ENCODE measurements at places on chromosomes 16 and 17. TPM values are rescaled to one million over a fixed set of nuclear protein-coding genes. Genes with fewer than 3 reads are reported as not detected.

- H3K4me3 ChIP-seq = no peak overlapping the region
- H3K27ac ChIP-seq = no peak overlapping the region
- H3K36me3 ChIP-seq = no peaks in the 10 kb centered on the region
- no peak for DNase-seq
- no peaks in the 10 kb centered on the region for H3K4me1 ChIP-seq
- H3K27me3 ChIP-seq = peaks cover 20% of the 10 kb centered on the region
These were observed 46.4 kb upstream of the PIK3R6 start for GRCh38 chr17:8913879-8914278.

GRCh38 chr16:212999-213398 lies 16.2 kb downstream of the LUC7L start:
- H3K27me3 ChIP-seq = no peaks in the 10 kb centered on the region
- H3K36me3 ChIP-seq = peaks cover 96% of the 10 kb centered on the region
- H3K4me3 ChIP-seq = no peak overlapping the region
- no peak for DNase-seq
- H3K27ac ChIP-seq = no peak overlapping the region

DNA sequence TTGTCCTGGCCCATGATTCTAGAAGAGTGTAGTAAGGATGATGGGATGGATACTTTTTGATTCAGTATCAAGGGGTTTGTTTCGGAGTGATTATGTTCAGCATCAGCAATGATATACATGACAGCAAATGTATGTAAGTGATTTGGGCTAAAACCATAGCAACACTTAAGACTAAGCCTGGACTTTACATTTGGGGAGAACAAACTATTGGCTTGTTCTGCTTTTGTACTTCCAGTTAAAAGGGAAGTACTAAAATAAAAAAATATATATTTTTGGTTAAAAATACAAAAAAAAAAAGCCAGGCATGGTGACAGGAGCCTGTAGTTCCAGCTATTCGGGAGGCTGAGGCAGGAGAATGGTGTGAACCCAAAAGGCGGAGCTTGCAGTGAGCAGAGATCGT lies 20.5 kb upstream of the DHX8 start:
- DNase-seq = no peak
- no peaks in the 10 kb centered on the region for H3K36me3 ChIP-seq
- H3K4me3 ChIP-seq = no peak overlapping the region
- H3K27ac ChIP-seq = no peak overlapping the region
- H3K4me1 ChIP-seq = peaks cover 32% of the 10 kb centered on the region
- no peaks in the 10 kb centered on the region for H3K27me3 ChIP-seq

GRCh38 chr17:16442141-16442540 lies 26.8 kb downstream of the TRPV2 start:
- H3K36me3 ChIP-seq = peaks cover 49% of the 10 kb centered on the region
- no peak overlapping the region for H3K4me3 ChIP-seq
- no peaks in the 10 kb centered on the region for H3K27me3 ChIP-seq
- no peak overlapping the region for H3K27ac ChIP-seq

DNA sequence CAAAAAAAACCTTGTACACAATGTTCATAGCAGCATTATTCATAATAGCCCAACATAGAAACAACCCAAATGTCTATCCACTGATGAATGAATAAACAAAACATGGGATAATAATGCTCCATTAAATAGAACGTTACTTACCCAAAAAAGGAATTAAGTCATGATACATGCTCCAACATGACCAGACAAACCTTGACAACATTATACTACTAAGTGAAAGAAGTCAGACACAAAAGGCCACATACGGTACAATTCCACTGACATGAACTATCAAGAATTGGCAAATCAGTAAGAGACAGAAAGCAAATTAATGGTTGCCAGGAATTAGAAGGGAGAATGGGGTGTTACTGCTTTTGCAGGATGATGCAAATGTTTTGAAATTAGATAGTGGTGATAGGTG lies 193.8 kb upstream of the SHISA6 start:
- no peaks in the 10 kb centered on the region for H3K36me3 ChIP-seq
- H3K27ac ChIP-seq = no peak overlapping the region
- no peaks in the 10 kb centered on the region for H3K27me3 ChIP-seq
- no peak for DNase-seq
- no peaks in the 10 kb centered on the region for H3K4me1 ChIP-seq

BRD7 gene
- total RNA-seq = 53.1 TPM

DNA sequence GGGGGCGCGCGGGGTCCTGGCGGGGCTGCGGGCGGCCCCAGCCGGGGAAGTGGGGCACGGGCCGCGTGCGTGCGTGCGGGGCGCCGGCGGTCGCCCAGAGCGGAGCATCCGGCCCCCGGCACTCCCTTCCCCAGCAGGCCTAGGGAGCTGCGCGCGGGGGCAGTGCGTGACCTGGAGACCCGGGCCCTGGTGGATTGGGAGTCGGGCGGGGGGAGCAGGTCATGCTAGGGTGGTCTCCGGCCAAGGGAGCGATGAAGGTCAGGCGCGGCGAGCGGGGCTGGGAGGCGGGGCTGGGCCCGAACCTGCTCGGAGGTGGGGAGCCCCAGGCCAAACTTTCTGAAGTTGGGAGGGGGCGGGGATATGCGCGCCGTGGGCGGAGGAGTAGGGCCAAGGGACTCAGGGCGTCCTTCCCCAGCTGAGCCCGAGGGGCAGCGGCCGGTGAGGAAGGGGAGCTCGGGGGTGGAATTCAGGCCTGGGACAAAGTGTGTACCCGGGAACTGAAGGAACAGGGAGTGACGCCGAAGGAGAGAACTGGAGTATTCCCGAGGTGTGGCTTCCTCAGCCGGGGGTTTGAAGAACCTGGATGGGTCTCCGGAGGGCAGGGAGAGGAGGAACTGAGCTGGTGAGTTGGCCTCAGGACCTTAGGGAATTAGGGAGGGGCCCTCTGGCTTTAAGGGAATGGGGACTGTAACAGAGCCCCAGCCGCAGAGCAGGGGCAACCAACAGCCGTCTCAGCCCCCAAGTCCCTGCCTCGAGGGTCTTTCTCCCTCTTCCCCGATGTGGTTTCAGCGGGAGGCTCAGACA lies 589 bp downstream of the XYLT2 start:
- H3K36me3 ChIP-seq = no peaks in the 10 kb centered on the region
- peaks cover 34% of the 10 kb centered on the region for H3K4me1 ChIP-seq
- H3K4me3 ChIP-seq = peak overlapping the region; percentile 74
- peak; percentile 79 for DNase-seq

DNA sequence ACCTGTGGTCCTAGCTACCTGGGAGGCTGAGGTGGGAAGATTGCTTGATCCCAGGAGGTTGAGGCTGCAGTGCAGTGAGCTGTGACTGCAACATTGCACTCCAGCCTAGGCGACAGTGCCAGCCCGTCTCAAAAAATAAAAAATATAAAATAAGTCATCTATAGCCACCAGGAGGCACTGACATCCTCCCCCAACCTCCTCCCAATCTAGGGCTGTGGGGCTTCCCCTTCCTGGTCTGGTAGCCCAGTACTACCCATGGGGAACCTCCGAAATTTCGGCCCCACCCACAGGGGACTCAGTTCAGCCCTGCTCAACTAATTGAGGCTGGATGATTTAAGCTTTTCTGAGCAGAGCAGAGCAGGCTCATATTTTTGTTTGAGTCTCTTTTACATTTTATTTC lies 3.2 kb downstream of the ZSCAN10 start:
- H3K4me3 ChIP-seq = no peak overlapping the region
- DNase-seq = no peak
- no peak overlapping the region for H3K27ac ChIP-seq
- H3K36me3 ChIP-seq = no peaks in the 10 kb centered on the region
- H3K4me1 ChIP-seq = peaks cover 14% of the 10 kb centered on the region

DNA sequence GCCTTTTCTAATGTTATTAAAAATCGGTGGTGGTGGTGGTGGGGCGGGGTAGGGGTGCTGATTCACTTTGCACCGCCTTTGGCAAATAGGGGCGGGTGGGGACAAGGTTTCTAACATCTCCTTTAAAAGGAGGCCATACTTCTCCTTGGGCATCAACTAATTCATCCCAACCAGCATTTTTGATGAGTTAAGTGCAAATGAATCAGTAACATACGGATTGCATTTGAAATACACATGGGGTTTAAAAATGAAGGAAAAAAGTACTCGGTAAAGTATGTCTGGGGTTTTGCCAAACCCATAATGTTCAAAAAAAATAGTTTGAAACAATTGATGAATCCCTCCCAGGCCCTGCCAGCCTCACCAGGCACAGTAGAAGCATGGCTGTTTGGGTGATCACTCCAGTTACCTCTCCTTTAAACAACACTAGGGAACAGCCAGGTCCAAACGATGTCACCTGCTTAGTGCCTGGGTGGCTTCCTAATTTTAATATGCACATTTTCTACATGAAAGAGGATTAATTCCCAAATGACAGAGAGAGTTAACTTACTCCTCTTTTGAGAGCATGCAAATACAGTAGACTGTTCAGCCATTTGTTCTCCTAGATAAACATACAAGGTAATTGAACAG lies 107.2 kb downstream of the ANKFN1 start:
- no peaks in the 10 kb centered on the region for H3K36me3 ChIP-seq
- H3K4me3 ChIP-seq = no peak overlapping the region
- no peaks in the 10 kb centered on the region for H3K27me3 ChIP-seq
- H3K27ac ChIP-seq = no peak overlapping the region
- no peak for DNase-seq
- H3K4me1 ChIP-seq = no peaks in the 10 kb centered on the region

DNA sequence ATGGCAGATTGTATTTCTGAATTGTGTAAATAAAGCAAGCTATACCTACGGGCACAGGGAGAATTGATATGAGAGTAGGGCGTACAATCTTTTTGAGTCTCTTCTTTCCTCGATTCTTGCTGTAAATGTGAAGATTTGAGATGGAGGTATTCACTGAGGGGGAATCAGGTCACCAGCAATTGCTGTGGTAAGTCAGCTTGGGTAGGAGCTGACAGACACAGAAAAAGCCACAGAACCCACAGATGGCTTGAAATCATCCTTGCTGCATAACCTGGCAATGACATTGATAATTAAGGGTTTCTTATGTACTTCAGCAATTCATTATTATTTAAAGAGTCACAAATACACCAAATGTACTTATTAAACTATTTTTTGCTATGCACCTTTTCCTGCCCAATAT lies 164.2 kb downstream of the CNTNAP4 start:
- no peak for DNase-seq
- no peaks in the 10 kb centered on the region for H3K4me1 ChIP-seq
- H3K27me3 ChIP-seq = no peaks in the 10 kb centered on the region
- H3K27ac ChIP-seq = no peak overlapping the region

GRCh38 chr17:73593249-73593965 lies 50.8 kb downstream of the SDK2 start:
- no peak overlapping the region for H3K4me3 ChIP-seq
- DNase-seq = no peak
- no peak overlapping the region for H3K27ac ChIP-seq
- peaks cover 10% of the 10 kb centered on the region for H3K4me1 ChIP-seq
- no peaks in the 10 kb centered on the region for H3K36me3 ChIP-seq

DNA sequence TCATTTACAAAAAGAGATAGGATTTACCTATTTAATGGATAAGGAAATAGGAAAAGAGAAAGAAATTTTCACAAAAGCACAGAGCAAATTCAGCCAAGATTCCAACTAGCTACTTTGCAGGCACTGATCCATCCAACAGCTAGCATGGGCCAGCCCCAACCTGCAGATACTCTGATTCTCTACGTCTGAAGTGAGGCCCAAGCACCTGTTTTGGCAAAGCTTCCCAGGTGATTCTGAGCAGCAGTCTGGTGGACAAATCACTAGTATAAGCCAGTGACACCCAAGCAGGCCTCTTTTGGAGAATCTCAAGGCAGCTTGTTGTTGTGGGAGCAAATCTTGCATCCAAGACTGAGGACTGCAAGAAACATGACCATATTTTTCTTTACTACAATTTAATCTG lies 20.9 kb upstream of the CALB2 start:
- no peak overlapping the region for H3K4me3 ChIP-seq
- peaks cover 16% of the 10 kb centered on the region for H3K27me3 ChIP-seq
- DNase-seq = no peak

GRCh38 chr17:4860651-4861050 lies 27.5 kb downstream of the MINK1 start:
- peak overlapping the region; percentile 30 for H3K4me3 ChIP-seq
- no peak for DNase-seq
- H3K27ac ChIP-seq = peak overlapping the region; percentile 72
- H3K4me1 ChIP-seq = peaks cover 62% of the 10 kb centered on the region
- H3K27me3 ChIP-seq = no peaks in the 10 kb centered on the region
- peaks cover 2% of the 10 kb centered on the region for H3K36me3 ChIP-seq

DNA sequence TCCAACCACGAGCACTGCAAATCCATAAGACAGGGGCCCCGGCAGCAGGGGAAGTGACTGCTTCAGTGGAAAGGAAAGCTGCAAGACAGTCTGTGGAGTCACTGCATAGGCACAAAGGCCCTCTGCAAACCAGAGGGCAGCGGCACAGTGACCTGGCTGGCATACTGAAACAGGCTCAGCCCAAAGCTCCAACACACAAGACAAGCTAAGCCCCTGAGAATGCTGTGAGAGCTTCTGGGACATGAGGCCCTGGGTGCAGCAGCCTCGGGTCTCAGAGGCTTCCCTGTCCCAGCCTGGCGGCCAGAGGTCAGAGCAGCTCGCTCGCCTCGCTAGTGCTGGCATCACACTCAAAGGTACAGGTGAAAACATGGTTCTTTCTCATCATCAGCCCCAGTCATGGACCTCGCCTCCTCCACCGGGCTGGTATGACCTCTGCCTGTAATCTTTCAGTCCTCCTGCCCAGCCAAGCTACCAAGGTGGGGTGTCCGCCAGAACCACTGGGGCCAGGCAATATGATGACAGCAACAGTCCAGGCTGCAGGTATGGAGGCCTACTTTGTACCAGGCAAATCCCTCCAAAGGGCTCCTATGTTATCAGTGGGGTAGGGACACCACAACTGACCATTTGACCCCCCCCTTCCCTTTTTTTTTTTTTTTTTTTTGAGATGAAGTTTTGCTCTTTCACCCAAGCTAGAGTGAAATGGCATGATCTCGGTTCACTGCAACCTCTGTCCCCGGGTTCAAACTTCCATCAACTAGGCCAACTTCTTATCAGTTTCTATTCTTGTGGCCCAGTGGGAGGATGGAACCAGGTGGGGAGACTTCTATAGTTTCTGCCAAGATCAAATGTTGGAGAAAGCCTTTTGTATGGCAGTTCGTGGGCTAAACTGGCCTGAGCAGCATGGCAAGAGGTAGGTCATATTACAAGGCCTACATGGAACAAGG lies 19.2 kb downstream of the ST3GAL2 start:
- no peak overlapping the region for H3K27ac ChIP-seq
- no peak overlapping the region for H3K4me3 ChIP-seq
- no peaks in the 10 kb centered on the region for H3K27me3 ChIP-seq
- no peak for DNase-seq

GRCh38 chr16:87495578-87496446 lies 3.0 kb upstream of the ZCCHC14 start:
- H3K27ac ChIP-seq = no peak overlapping the region
- H3K4me1 ChIP-seq = peaks cover 21% of the 10 kb centered on the region
- no peak overlapping the region for H3K4me3 ChIP-seq
- no peaks in the 10 kb centered on the region for H3K27me3 ChIP-seq
- DNase-seq = no peak

WNT3 gene
- total RNA-seq = 84.9 TPM

All from suprapubic skin (tissue), 4 donors.